ENCODE measurements at places on chromosomes 1 and 21.
A peak's percentile ranks its signal among the peaks of the same experiment; 100 is the strongest.

- DNase-seq: peak; percentile 46
Observed at GRCh38 chr1:220775240-220775853, 11.4 kb upstream of the MTARC1 start.

DNA sequence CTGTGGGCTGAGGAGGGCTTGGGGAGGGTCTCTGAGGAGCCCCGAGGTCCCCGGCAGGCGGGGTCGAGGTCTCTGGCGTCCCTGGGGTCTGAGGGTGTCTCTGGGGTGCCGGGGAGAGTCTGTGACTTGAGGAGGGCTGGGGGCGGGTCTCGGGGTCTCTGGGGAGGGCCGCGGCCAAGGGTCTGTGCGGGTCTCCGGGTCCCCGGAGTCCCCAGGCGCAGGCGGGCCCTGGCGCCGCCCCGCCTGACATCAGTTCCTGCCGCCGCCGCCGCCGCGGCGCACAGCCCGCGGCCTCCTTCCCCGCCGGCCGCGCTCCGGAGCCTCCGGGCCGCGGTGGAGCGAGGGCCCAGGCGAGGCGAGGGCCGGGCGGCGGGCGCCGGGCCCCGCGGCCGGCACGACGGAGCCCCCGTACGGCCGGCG is at the start of gene PLEKHM2:
PLEKHM2 (plus strand) TSS at position 279 of the 420 bp plus-strand sequence. CDS start 239 bp downstream, outside the sequence.
- peak; percentile 41 for DNase-seq

GRCh38 chr1:218778257-218779126 is 395.2 kb upstream of the LYPLAL1 start:
- no peak for DNase-seq

DNA sequence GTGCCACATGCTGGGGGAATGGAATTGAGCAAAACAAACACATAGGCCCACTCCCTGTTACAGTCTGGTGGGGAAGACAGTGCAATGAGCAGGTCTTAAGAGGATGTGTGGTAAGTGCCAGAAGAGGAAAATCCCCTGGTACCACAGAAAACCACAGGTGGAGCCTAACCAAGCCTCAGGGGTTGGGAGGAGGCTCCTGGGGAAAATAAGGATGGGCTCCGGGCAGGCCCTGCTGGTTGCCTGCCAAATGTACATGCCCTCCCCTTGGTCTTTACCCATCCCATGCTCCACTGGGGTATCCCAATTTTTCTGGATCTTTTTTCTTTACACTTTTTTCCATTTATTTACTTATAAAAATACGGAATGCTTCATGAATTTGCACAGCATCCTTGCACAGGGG is 40.4 kb downstream of the ATP1A1 start:
- DNase-seq: no peak

DNA sequence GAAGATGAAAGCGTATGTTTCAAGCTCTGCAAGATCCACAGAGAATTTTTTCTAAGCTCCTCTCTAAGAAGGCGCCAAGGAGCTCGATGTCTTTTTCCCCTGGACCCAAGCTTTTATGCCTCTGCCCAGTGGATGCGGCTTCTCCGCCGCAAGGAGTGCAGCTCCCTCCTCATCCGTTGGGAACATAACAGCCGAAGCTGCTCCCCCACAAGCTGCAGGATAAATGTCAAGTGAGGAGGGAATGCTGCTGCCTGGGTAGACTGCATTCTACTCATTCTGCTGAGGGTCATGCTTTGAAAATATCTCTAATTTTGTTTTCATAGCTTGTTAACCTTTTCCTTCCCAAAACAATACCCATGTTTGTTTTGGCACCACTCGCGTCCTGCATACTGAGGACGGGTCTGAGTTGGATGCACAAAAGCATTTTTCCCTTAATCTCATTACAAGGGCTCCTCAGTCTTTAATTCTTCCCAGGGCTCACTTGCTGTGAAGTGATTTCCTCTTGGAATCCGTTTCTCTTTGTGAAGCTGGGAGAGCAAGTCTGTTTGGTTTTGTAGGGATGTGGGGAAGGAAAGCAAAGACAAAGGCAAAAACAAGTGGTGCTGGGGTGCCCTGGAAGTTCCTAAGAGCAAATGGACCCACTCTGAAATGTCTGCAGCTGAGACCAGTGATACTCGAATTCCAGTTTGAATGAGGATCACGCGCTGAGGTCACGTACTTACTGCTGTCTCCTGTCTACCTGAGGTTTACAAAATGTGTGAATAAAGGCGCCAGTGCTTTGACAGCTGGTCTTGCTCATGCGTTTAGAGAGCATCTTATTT is 134.0 kb upstream of the IRF2BP2 start:
- DNase-seq: no peak

GRCh38 chr1:182955596-182956588 is 2.9 kb upstream of the SHCBP1L start:
- DNase-seq: no peak

GRCh38 chr1:44024903-44025525 is 6.2 kb downstream of the SLC6A9 start:
- no peak for DNase-seq

GRCh38 chr1:102097451-102097850 is 100.7 kb upstream of the OLFM3 start:
- no peak for DNase-seq

- DNase-seq: no peak
Observed at GRCh38 chr1:119485201-119485600, 21.8 kb upstream of the HSD3B1 start.

- DNase-seq: no peak
Observed at GRCh38 chr1:93964777-93965200, 55.6 kb upstream of the GCLM start.

DNA sequence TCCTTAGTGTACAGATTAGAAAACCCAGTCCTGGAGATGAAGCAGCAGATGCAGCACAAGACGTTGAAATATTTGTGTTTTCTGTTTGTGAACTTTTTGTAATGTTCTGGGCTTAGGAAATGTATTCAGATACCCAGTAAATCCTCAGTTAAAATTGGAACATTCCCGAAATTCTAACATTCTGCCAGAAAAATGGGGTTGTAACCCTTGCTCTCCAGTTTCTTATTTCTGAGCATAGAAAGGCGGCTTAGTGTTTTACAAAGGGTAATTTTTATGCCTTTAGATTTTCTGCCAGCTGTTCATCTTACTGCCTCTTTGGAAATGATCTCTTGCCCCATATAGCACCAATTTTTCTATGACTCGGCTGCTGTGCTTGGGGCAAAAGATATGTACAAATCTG is 20.6 kb downstream of the DDI2 start:
- no peak for DNase-seq

DNA sequence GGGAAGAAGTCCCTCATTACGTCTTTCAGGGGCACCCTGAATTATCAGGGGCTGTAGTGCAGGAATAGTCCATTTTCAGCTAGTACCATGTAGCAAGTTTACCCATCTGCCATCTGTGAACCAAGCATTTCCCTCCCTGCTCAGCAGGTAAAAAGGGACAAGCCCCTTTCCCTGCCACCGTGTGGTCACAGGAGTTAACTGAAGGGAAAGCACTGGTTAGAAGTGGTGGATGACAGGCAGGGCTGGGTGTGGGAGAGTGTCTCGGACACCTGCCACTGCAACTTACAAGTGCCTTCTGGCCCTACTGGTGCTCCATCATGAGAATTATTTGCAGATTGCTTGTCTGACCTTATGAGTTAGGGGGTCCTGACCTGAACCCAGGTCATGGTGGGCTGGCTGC is 32.0 kb upstream of the IGSF5 start:
- no peak for DNase-seq

DNA sequence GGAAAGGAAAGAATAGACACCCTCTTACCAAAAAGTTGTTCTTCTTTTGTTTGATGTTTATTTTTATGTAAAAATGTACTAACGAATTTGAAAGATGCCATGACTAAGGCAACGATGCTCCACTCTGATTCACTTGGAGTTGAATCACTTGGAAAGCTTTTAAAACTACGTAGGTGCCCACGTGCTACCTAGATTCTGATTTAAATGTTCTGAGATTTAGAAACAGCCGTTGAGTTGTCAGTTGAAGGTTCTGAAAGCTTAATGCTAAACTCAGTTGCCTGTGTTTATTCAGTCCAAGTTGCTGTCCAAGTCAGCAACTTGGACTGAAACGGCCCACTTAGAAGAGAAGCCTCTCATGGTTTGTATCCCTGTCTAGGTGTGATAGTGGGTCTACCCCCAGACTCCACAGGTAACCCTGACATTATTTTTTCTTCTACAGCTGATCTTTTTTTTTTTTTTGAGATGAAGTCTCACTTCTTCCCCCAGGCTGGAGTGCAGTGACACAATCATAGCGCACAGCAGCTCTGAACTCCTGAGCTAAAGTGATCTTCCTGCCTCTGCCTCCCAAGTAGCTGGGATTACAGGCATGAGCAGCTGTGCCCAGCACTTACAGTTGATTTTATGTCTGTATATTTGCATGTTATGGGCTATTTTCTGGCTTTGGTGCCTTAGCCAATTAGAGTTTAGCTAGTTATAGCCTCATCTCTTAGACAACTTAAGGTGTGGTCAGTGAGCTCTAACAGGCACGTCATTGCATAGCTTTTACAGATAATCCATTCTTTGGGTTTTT is 1.4 kb upstream of the VAMP4 start:
- peak; percentile 49 for DNase-seq

GRCh38 chr1:222161676-222162075 is 386.2 kb downstream of the HHIPL2 start:
- DNase-seq: no peak

- DNase-seq: no peak
Observed at GRCh38 chr21:29196670-29197191, 66.3 kb downstream of the MAP3K7CL start.

DNA sequence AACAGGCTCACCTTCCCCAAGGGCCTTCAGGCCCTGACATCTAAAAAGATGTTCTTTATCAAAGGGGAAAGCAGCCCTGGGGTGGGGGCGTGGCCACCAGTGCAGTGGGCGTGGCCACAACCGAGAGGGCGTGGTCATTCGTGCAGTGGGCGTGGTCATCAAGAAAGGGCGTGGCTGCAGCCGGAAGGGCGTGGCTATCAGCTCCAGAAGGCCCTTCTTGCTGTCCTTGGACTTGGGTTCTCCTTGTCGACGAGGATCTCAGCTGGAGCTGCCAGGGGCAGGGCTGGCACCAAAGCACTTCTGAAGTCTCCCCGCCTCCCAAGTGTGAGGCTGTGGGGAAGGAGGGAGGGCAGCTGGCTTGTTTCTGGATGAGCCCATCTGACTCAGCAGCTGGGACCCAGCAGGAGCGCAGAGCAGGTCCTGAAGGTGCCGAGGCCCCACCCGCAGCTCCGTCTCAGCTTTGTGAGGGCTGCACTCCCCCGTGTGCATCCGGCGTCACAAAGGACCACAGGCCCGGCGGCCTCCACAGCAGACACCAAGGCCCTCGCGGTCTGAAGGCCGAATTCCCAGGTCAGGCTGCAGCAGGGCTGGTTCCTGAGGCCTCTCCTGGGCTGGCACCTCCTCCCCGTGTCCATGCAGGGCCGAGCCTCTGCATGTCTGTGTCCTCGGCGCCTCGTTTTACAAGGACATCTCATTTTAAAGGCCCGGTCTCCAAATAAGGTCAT is 12.8 kb downstream of the PDE9A start:
- peak; percentile 72 for DNase-seq

Measured in hematopoietic multipotent progenitor cell treated with erythropoietin and hydrocortisone succinate and interleukin-3 and kit ligand, for 8 days (in vitro differentiated cells).